ENCODE measurements at places on chromosomes 3 and 15.
A peak's percentile ranks its signal among the peaks of the same experiment; 100 is the strongest.

GRCh38 chr15:100105101-100105500, 236.7 kb downstream of the ADAMTS17 start:
- DNase-seq, result no peak

DNA sequence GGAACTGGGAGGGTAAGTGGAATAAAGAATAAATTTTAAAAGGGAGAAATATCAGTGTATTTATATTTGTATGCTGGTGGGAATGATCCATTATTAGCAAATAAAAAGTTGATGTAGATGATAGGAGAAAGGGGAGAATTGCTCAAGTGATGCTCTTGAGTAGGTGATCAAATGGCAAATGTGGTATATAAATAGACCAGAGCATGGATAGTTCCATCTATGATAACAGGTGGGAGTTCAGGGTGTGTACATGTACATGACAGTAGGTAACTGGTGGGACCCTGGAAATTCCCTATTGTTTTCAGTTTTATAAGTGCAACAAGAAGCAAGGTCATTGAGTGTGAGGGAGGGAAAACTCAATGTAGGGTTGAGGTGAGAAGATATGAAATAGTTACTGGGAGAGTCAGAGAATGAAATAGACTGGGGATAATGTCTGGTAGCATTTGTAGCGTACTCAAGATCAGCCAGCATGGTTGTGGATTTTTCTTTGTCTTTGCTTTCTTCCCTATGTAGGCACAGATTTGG, 31.3 kb upstream of the EBLN2 start:
- DNase-seq, result no peak

DNA sequence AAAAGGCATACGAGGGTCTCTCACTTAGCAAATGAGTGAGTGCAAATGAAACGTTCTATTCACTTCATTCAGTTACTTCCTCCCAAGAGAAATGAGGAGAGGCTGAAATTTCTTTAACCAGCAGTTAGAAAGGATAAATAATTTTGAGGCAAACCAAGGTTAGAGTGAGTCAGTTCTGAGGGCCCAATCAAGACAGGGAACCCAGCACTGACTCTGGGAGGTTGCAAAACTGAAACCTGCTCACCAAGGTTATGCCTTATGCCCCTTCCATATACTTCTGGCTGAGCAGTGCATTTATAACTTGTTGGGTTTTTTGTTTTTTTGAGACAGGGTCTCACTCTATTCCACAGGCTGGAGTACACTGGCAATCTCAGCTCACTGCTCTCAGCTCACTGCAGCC, 4.5 kb upstream of the RPSA start:
- no peak for DNase-seq

GRCh38 chr3:197599089-197599765, 43.5 kb upstream of the BDH1 start:
- DNase-seq, result peak; percentile 82
